Hematopoietic multipotent progenitor cell treated with erythropoietin and hydrocortisone succinate and interleukin-3 and kit ligand, for 6 days (in vitro differentiated cells): ENCODE measurements at places on chromosomes 4 and X.

- no peak for DNase-seq
These were observed 95.0 kb downstream of the CAMK2D start for GRCh38 chr4:113666386-113667114.

- peak; percentile 75 for DNase-seq
These were observed 8.7 kb downstream of the SMAD1 start for GRCh38 chr4:145490361-145490760.

- no peak for DNase-seq
These were observed 54.0 kb upstream of the EGFL6 start for GRCh38 chrX:13515211-13515930.

DNA sequence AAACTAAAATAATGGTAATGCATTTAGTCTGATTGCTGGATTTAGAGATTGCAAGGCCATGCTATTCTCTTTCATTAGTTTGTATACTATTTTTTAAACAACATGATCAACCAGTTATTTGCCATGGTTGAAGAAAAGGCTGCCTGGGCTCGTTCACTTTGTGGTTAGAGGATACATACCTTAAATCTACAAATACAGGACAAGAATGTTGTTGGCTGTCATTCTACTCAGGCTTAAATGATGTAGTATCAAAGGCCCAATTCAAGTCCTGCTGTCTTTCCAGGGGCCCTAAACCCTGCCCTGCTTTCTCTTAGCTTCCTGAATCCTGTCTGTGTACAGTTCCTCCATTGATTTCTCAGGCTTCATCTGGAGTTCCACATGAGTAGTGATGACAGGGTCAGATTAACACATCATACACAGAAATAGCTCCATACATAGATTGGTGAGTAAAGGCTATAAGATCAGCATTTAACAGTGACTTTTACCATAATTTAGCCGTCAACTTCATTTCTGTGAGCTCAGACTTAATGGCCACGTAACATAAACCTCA, 114.9 kb upstream of the GPRIN3 start:
- DNase-seq, result no peak

DNA sequence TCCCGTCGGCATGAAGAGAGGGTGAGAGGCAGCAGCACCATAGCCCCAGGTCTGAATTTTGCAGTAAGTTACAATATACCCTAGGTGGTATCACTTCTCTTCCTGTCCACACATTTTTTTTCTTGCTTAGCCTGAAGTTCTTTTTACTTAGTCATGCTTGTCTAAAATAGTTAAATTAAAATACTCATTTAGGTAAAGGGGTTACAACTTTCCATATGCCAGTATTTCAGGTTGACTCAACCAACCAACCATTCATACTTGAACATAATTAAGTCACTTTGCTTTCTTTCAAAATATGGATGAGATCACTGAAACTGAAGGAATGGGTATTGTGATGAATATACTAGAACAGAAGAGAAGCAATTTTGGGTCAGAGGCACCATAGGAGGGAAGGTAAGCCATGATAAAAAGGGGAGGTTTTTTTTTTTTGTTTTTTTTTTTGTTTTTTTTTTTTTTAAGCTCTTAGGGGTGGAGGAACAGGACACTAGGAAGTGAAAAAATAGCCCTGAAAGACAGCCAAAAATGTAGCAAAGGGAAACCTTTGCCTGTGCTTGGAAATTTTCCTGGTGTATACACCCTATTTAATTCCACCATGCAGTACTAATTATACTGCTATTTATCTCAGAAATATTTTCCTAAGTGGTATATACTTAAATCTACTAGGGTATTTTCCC, 41.8 kb downstream of the RPS6KA3 start:
- no peak for DNase-seq

DNA sequence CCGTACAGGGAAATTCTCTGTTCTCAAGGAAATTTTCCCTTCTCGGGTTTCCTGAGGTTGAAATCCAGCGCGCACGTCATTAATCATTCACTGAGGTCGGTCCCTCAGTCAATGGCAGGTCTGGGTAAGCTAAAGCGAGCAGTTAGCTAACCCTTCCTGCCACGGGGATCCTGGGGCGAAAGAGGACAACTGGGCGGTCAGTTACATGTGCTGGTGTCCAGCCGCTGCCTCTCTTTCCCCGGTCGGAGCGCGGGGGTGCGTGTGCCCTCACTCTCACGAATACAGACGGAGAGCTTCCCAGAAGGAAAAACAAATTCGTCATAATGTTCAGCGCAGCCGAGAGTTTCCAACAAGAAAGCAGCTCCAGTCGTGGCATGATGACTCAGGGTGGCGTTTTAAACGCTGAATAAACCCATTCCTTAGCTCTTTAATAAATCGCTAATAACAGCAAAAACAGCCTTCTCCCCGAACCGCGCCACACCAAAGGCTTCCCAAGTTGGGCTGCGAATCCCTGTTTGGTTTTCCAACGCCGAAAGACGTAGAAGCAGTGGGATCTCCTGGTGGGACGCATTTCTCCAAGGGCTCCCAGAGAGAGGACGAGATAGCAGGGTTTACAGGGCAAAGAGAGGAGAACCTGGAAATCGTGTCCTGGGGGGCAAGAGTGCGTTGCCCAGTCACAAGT, 752 bp upstream of the FGF5 start:
- DNase-seq, result no peak

GRCh38 chr4:68176500-68176899, 46.8 kb upstream of the TMPRSS11F start:
- DNase-seq, result no peak

GRCh38 chrX:103361798-103362197, 5.5 kb downstream of the TCEAL9 start:
- DNase-seq, result no peak

- DNase-seq, result no peak
These were observed 42.4 kb upstream of the ARHGEF6 start for GRCh38 chrX:136823175-136823574.

GRCh38 chr4:173254646-173255045, 79.5 kb downstream of the HMGB2 start:
- no peak for DNase-seq

- peak; percentile 93 for DNase-seq
These were observed 190.8 kb downstream of the TSPAN5 start for GRCh38 chr4:98467627-98468072.
